ENCODE measurements at places on chromosomes 7 and 10.

DNA sequence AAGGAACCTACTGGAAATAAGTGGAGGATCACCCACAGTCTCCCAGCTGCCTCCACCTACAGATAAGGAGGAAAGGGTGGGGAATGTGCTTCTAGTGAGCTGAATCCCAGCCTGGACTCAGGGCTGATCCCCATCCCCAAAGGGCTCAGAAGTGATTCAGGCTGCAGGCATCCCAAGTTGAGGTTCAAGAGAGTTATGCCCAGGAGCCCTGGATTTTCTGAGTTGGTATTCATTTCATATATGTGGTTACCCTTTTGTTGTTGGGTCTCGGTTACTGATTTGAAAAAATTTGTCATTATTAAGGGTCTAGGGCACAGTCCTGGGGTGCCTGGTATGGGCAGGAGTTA lies 30.0 kb upstream of the SRGN start:
- DNase-seq, result peak; percentile 72

DNA sequence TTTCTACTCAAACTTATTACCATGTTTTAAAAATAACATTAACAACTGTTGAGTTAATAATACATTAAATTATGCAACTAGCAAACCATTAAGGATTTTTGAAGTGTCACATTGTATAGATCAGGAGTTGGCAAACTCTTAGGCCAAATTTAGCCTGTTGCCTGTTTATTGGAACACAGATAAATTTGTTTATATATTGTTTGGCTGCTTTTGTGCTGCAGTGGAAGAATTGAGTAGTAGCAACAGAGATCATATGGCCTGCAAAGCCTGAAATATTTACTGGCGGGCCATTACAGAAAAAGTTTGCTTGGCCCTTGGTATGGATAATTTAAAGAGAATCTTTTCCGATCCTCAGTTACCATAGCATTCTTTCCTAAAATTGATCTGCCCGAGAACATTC lies 50.7 kb upstream of the TMEM236 start:
- no peak for DNase-seq

DNA sequence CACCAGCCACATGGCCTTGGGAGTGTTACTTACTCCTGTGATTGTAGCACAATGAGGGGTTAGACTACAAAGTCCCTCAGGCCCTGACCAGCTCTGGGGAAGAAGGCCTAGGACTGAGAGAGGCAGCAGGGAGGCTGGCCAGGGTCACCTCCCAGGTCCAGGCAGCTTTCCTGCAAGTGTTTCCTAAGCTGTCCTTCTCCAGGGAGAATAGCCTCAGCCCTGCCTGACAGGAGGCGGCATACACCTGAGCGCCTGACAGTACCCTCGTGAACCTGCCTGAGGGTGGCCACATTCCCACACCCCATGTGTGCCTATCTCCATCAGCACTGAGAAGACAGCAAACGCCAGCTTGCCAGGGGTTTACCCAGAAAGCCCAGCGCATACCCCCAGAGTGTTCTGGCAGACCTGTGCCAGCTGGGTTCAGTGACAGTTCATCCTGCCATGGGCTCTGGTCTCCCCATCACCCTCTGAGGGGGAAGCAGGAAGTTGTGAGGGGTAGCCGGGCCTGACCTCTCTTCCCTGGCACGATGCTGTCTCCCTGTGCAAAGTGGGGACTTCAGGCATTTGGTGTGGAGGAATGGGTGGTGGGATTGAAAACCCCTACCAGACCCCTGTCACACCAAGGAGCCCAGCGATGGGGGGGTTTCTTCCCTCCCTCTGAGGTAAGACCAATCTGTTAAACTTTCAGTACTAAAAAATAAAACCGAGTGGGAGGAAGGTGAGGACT lies 56.3 kb upstream of the CAMK2B start:
- DNase-seq, result no peak

DNA sequence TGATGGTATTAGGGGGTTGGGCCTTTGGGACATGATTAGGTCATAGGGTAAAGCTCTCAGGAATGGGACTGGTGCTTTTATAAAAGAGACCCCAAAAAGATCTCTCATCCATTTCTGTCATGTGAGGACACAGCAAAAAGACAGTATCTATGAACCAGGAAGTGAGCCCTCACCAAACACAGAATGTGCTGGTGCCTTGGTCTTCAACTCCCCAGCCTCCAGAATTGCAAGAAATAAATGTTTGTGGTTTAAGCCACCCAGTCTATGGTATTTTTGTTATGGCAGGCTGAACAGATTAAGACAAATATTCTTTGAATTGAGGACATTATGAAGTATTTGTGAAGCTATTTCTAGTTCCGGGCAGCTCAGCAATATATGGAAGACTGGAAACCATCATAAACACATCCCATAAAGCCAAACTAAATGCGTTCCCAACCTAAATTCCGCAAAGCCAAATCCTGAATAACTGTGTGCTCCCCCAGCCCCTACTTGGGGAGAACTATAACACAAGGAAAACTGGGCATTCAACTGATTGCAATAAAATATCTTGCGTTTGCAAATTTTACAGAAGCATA lies 153.7 kb downstream of the GALNT17 start:
- DNase-seq, result no peak

- DNase-seq, result no peak
Observed at GRCh38 chr7:151245360-151246101, 3.0 kb downstream of the SMARCD3 start.

DNA sequence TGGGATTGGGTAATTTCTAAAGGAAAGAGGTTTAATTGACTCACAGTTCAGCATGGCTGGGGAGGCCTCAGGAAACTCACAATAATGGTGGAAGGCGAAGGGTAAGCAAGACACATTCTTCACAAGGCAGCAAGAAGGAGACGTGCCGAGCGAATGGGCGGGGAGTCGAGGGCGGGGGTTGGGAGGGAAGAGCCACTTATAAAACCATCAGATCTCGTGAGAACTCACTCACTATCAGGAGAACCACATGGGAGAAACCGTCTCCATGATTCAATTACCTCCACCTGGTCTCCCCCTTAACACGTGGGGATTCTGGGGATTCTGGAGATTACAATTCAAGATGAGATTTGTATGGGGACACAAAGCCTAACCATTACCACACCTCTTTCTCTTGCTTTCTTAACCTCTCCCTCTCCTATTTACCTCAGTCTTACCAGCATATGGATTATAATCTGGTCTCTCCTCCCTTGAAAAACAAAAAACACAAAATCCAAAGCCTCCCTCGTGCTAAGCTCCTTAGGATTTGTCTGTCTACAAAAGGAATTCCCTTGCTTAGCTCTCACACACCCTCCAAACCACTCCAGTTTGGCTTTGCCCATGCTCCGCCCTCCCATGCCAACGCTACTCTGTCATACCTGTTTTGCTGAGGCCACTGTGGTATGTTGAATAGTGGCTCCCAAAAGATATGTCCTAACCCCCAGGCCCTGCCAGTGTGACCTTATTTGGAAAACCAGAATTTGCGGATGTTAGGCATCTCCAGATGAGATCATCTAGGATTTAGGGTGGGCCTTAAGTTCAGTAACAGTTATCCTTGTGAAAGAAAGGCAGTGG lies 19.6 kb upstream of the EFCAB10 start:
- DNase-seq, result no peak

- DNase-seq, result no peak
Observed at GRCh38 chr7:35261041-35261440, 7.1 kb upstream of the TBX20 start.

GRCh38 chr7:70771451-70771850 lies 360.5 kb upstream of the GALNT17 start:
- no peak for DNase-seq

GRCh38 chr7:151251328-151251688 lies 2.8 kb upstream of the SMARCD3 start:
- peak; percentile 21 for DNase-seq

DNA sequence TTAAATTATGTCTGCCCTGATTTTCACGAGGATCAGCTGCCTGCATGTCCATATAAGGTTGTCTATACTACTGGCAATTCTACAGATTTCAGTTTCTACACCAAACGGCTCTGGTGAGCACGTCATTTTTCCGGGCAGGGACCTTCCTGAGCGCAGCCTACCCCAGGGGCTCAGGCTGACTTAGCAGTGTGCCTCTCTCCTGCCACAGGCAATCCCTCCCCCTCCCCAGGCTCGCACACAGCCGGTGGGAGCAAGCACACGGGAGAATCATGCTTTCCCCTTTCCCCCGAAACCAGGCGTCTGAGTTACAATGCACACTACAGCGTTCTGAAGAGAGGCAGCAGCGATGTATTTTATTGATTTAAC lies 1.7 kb downstream of the KLF6 start:
- peak; percentile 93 for DNase-seq

DNA sequence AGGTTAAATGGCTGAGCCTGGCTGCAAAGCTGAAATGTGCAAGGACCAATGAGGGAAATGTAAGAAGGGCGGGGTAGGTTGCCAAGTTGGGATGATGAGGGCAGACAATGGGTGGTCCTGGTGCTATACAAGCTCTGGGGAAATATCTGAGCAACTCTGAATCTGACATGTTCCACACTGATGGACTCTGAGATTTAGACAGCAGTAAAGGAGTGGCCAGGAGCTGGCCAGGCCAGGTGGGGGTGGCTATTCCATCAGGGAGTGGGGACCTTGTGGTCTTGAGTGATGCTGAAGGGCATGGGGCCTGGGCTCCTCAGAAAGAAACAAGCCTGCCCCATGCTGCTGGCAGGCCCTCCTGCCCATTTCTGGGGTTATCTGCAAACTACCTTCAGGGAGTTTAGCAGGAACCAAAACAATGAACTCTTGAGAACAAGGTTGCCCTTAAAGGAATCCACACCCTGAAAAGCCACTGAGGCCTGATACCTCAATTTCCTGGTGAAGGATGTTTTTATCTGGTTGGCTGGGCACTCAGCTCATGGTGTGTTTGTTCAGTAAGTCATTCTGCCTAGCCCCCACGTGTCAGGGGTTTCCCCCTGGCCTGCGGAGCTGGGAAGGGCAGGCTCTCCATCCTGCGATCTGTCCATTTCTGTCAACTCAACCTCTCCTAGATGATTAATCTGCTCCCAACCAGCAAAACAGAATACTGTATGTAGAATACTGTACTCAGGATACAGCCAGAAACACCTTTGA lies 143.3 kb upstream of the TNS3 start:
- peak; percentile 4 for DNase-seq

- peak; percentile 74 for DNase-seq
Observed at GRCh38 chr10:91598211-91598977, 34.5 kb downstream of the PPP1R3C start.

- no peak for DNase-seq
Observed at GRCh38 chr10:131531265-131532190, 220.0 kb upstream of the TCERG1L start.

DNA sequence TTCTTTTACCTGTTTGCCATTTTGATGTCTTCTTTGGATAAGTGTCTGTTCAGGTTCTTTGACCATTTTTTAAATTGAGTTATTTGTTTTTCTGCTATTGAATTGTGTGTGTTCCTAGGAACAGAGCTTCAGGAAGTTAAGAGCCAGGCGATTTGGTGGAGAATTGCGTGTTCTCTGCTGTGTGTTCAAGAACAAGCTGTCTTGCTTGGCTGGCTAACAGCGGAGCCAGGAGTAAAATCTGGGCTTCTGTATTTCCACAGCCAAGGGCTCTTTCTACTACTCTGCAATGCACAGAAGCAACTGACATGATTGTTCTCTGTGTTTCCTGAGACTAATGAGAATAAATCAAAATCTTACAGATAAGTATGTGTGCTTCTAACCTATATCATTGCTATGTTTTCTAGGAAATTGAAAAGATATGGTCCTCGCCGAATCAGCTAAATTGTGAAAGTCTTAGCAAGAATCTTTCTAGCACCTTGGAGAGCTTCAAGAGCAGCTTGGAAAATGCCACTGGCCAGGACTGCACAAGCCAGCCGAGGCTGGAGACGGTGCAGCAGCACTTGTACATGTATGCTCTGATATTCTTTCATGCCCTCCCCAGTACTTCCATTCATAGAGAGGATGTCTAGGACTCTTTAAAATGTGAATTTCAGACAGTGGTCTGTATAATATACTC lies 124.2 kb downstream of the ABCA13 start:
- peak; percentile 4 for DNase-seq

DNA sequence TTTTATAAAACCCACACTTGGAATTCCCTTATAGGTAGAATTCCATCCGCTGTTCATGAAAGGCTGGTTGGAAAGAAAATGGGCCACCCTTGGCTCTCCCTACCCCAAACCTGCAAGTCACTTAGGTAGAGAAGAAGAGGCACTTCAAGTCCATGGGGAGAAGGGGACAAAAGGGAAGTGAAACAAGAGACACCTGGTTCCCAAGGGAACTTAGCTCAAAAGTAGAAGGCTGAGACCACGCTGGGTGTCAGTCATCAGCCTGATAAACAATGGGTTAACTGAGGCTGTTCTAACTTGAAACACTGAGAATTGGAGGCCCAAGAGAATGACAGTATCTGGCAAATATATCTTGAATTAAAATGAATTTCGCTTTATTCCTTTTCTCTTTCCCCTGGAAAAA lies 330.8 kb upstream of the NFE2L3 start:
- no peak for DNase-seq

Measured in fibroblast of the aortic adventitia (primary cell).